ENCODE measurements at places on chromosomes 6 and 20. TPM values are rescaled to one million over a fixed set of nuclear protein-coding genes. Genes with fewer than 3 reads are reported as not detected.

PNPLA1 gene
- not detected for total RNA-seq

MUC21 gene
- total RNA-seq: not detected

ENPP1 gene
- total RNA-seq: 0.67 TPM

LINC00237 gene
- not detected for total RNA-seq

BHLHE23 gene
- not detected for total RNA-seq

PI3 gene
- total RNA-seq: 45.4 TPM

ADTRP gene
- 46.6 TPM for total RNA-seq

FLOT1 gene
- total RNA-seq: 57.5 TPM

AIF1 gene
- total RNA-seq: not detected

EDN1 gene
- total RNA-seq: 5.1 TPM

MYMX gene
- 0.17 TPM for total RNA-seq

SNAP91 gene
- total RNA-seq: not detected

NFATC2 gene
- total RNA-seq: not detected

CD24 gene
- total RNA-seq: 299 TPM

PXDC1 gene
- total RNA-seq: 40.4 TPM

LPA gene
- not detected for total RNA-seq

SEMG1 gene
- not detected for total RNA-seq

VGLL2 gene
- total RNA-seq: not detected

EBF4 gene
- total RNA-seq: not detected

TPX2 gene
- 74.3 TPM for total RNA-seq

TEAD3 gene
- 21.2 TPM for total RNA-seq

KCNK15 gene
- 1.0 TPM for total RNA-seq

KHDRBS2 gene
- total RNA-seq: not detected

KCNK17 gene
- total RNA-seq: not detected

POPDC3 gene
- total RNA-seq: 14.4 TPM

TRAPPC3L gene
- not detected for total RNA-seq

CST7 gene
- not detected for total RNA-seq

TRIM10 gene
- total RNA-seq: not detected

LAMA2 gene
- 0.73 TPM for total RNA-seq

CYP24A1 gene
- total RNA-seq: 0.13 TPM

KIZ gene
- 18.3 TPM for total RNA-seq

FOXF2 gene
- not detected for total RNA-seq

AGPAT4 gene
- total RNA-seq: 15.8 TPM

SLC22A2 gene
- total RNA-seq: not detected

TMEM14C gene
- 113 TPM for total RNA-seq

RNF217 gene
- total RNA-seq: 103 TPM

PLN gene
- total RNA-seq: not detected

TBC1D20 gene
- 43.2 TPM for total RNA-seq

TTI1 gene
- total RNA-seq: 24.3 TPM

GHRH gene
- not detected for total RNA-seq

HMGCLL1 gene
- not detected for total RNA-seq

C6orf52 gene
- total RNA-seq: 0.50 TPM

GSTA2 gene
- 0.50 TPM for total RNA-seq

KCNK16 gene
- not detected for total RNA-seq

ENPP3 gene
- not detected for total RNA-seq

MUCL3 gene
- not detected for total RNA-seq

DCDC2 gene
- total RNA-seq: 0.05 TPM

DLL1 gene
- total RNA-seq: 18.1 TPM

HLA-DOA gene
- not detected for total RNA-seq

CDSN gene
- 1.2 TPM for total RNA-seq

DDX39B gene
- total RNA-seq: 263 TPM

C20orf202 gene
- total RNA-seq: not detected

All from mammary epithelial cell (primary cell).